Stimulated activated CD4-positive, alpha-beta T cell treated with anti-CD3 and anti-CD28 coated beads, Interleukin-2, amount 100 ng/mL, for 24 hours (primary cell): ENCODE measurements at places on chromosomes 5 and 9.

GRCh38 chr5:89948977-89949376 lies 460.6 kb downstream of the CETN3 start:
- no peak for DNase-seq

DNA sequence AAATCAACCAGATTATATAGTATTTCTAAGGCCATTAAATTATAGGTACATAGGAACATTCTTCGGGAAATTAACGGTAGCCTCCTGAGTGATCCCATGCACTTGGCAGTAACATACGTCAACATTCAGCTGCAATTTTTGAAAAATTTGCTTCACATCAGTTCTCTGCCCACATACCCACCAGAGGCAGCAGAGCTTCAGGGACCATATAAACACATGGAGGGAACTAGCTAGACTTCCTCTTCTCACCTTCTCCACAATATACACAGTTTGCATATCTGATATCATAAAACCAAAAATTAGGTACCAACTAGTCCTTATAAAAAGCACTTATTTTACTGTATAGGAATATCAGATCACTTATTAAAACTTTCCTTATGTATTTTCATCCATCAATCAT lies 4.8 kb downstream of the PSIP1 start:
- DNase-seq: no peak

DNA sequence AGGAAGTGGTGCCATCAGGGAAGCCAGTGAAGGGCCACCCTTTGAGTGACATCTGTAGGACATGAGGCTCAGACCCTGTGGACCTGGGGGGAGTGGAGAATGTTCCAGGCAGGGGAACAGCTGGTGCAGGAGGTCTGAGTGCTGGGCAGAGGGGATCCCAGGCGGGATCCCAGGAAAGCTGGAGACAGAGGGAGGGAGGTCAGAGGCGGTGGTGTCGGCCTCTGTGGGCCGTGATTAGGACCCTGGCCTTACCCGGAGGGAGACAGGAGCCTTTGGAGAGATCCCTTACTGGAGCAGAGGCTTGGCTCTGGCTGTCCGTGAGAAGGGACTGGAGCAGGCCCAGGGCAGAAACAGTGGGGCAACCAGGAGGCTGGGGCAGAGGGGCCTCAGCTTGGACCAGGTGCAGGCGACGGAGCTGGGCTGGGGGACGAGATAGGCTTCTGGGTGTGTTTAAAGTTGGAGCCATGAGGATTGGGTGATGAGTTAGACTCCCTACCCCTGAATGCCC lies 12.1 kb upstream of the GRHPR start:
- no peak for DNase-seq

DNA sequence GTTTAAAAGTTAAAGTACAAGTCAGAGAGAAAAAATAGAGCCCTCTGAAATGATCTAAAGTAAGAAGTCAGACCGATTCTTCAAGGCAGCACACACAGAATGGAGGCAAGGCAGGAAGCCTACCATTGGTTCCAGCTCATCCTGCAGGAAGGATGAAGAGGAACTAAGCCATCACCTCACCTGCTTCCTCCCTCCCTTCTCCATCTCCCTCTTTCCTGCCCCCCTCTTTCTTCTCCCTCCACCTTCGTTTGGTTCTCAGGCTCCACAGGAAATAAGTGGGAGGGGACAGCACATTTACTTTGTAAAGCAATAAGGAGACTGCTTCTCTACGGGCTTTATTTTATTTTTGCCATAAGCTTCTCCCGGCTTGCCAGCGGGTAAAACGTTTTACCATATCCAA lies 213.4 kb downstream of the TRIM32 start:
- no peak for DNase-seq

- no peak for DNase-seq
Measured at GRCh38 chr9:71928376-71928775, 16.9 kb downstream of the C9orf85 start.

DNA sequence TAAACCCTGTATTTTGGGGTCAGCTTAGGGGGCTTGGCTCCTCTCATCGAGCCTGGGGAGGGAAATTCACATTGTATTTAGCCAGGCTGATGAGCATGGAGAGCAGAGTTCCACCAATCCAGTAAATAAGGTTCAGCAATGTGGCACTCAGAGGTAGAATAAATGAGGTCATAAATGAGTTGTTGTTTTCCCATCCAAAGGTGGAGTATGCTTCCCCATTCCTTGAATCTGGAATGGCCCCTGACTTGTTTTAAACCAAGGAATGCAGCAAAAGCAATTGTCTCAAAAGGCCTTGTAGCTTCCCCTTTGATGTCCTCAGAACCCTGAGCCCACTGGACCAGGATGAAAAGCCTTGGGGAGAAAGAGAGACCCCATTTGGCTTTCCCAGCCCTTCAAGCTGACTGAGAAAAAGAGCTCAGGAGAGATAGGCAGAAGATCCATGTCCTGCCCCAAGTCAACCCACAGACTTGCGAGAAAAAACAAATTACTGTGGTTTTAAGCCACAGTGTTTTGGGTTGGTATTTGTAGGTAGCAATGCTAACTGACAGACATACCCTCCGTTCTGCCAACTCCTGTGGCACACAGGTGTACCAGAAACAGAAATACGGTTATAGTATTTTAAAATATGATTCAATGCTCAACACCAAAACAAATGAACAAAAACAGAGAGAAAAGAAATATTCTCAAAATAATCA lies 566.0 kb upstream of the DMAC1 start:
- DNase-seq: no peak

DNA sequence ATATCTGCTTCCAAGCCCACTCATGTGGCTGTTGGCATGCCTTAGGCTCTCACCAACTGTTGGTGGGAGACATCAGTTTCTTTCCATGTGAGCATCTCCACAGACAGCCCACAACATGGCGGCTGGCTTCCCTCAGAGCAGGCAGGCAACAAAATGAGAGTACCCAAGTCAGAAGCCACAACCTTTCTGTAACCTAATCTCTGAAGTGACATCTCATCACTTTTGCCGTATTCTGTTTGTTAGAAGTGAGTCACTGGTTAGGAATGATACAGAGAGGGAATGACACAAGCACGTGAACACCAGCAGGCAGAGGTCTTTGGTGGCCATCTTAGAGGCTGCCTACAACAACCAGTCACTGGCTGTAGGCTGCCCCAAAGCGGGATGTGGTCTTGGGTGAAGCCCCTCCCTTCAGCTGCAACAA lies 88.6 kb upstream of the RASGRF2 start:
- peak; percentile 32 for DNase-seq

GRCh38 chr9:136803551-136804508 lies 3.9 kb upstream of the RABL6 start:
- DNase-seq: no peak

DNA sequence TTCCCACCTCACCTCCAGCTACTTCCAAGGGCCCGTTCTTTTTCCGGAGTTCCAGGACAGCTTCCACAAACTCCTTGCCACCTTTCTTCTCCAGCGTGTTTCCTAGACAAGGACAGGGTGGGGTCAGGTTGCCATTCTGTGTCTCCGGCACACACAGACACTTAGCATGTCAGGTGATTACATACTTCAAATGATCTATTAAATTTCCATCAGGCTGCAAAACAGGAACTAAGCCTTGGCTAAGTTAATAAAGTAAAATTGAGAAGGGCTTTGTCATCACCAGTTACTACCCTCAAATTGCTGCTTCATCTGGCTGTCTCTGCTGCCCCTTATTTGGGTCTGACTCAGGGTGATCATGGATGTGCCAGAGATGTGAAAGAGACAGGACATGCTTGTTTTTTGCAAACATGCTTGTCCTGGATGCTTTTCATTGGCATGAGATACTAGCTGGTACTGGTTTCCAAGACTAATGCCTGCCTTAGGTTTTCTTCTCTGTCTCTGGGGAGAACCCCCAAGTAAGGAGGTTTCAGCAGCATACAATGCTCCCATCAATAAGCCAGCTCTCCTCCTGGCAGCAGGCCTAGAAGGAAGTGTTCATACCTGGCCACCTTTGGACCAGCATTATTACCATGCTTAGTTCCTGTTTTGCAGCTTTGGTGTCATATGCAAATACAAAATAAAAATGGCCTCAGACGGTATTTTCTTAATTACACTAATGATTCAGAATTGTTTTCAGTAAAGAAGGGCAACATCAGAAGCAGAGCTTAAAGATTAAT lies 52.9 kb downstream of the MACROH2A1 start:
- no peak for DNase-seq

DNA sequence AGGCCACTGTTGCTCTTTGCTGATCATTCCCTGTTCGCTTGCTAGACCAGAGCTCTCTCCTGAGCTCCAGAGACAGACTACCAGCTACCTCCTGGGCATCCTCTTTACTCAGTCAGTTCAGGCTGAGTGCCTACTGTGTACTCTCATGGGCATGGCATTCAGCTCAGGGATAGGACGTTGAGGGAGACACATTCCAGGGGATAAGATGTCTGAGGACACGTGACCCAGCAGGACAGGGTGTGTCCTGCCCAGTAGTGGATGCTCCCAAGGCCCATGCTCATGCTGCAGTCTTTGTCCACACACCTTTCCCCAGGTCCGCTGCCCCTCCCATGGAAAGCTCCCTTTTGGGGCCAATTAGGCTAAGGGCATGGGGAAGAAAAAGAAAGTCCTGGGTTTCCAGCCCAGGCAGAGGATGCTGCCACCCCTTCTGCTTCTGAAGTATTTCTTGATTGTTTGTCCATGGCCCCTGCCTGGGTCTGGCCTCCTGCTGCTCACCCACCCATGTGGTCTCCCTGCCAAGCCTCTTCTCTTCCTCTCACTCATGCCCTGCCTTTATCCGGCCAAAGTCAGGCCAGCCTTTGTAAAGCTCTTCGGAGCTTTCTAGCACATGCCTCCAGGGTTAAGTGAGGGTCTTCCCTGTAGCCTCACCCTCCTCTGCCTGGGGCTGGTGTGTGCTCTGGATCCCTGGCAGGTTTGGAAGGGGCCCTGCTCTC lies 60.5 kb upstream of the PITX1 start:
- no peak for DNase-seq

GRCh38 chr9:134605351-134605965 lies 36.1 kb upstream of the COL5A1 start:
- DNase-seq: no peak

- no peak for DNase-seq
Measured at GRCh38 chr5:52392321-52392720, 395.4 kb upstream of the ITGA1 start.

DNA sequence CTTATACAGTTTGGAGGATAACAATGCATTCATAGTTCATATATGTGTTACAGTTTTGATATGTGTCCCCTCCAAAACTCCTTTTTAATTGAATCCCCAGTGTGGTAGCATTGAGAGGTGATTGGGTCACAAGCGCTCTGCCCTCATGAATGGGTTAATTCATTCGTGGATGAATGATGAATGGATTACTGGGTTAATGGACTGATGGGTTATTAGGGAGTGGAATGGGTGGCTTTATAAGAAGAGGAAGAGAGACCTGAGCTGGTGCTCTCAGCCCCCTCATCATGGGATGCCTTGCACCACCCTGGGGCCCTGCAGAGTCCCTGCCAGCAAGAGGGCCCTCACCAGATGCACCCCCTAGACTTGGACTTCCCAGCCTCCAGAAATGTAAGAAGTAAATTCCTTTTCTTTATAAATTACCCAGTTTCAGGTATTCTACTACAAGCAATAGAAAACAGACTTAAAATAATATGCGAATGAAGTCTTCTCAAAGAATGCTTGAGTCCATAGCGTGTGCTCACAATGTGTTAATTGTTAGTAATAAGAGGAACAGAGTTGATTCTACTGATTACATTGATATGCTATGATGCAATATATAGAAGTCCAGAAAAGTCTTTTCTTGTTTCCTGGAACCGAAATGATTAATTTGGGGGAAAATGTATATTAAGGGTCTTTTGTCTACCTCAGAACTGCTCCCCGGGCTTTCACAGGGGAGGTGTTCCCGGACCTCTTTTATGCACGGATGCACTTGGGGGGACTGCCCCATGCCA lies 190.2 kb downstream of the ERCC6L2 start:
- no peak for DNase-seq

DNA sequence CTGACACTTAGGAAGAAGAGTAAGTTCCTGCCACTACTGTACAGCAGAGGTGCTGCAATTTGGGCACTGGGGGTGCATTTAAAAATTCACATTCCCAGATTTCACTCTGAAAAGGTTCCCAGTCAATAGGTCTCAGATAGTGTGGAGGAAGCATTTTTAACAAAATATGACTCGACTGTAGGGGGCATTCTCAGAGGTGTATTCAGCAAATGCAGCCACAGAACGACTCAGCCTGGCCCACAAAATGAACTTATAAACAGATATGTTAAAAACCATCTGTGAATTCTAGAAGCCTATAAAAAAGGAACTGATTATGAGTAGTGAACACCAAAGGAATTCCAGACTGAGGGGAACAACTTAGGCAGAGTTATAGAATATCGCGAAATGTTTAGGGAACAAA lies 31.1 kb downstream of the MLLT3 start:
- no peak for DNase-seq
